SK-N-DZ (cell line): ENCODE measurements at places on chromosomes 7 and 10.

- no peak for DNase-seq
Measured at GRCh38 chr7:106980358-106980685, 64.2 kb upstream of the PRKAR2B start.

- no peak for DNase-seq
Measured at GRCh38 chr10:5944389-5945189, 32.8 kb downstream of the IL15RA start.

GRCh38 chr10:15300145-15300544 lies 70.9 kb downstream of the FAM171A1 start:
- DNase-seq = no peak

- DNase-seq = no peak
Measured at GRCh38 chr7:50742401-50742800, 40.3 kb downstream of the GRB10 start.

DNA sequence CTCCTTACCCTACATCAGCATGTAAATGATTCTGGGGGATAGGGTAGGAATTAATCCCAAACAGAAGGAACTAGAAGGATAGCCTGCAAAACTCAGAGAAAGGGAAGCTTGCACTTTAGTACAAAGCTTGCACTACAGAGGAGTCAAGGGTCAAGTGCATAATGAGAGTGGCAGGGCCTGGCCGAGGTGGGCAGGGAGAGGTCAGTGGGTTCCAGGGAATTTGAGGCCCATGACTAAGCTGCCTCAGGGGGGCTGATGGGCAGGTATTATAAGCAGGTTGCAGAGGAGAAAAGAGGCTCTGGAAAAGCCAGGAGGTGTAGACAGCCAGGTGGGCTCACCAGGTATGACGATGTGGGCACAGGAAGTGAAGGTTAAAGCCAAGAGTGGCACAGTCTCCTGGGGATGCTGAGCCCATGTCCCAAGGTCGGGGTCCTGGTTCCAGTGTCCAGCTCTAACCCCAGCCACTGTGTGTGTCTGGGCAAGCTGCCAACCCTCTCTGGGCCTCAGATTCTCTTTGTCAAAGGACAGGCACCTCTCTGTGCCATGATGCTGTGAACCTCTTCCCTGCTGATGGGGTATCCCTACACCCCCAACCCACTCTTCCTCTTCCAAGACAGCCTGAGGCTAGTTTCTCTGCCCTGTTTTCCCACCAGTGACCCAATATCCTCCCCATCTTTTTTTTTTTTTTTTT lies 32.0 kb upstream of the ELN start:
- no peak for DNase-seq

DNA sequence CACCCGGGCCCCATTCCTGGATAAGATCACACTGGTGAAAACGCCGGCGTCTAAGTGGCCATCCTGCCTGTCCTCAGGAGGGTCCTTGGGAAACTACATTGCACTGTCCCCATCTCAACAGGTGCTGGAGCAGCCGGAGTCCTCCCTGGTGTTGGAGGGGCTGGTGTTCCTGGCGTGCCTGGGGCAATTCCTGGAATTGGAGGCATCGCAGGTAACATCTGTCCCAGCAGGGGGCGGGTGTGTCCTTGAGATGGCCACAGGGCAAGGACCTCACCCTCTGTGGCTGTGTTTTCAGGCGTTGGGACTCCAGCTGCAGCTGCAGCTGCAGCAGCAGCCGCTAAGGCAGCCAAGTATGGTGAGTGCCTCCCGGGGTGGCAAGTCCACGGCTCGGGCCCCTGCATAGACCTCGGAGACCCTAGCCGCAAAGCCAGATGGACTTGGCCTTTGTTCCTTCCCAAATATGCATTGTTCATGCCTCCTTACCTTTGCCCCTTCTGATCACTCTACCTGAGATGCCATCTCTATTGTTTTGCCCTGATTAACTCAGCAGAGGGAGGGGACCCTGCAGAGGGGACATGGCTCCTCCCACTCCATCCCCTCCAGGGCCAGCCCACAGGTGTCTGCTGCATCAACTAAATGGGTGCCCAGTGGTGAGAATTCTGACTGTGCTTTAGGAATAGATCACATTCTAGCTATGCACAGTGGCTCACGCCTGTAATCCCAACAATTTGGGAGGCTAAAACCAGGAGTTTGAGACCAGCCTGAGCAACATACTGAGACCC lies 23.8 kb downstream of the ELN start:
- peak; percentile 60 for DNase-seq

DNA sequence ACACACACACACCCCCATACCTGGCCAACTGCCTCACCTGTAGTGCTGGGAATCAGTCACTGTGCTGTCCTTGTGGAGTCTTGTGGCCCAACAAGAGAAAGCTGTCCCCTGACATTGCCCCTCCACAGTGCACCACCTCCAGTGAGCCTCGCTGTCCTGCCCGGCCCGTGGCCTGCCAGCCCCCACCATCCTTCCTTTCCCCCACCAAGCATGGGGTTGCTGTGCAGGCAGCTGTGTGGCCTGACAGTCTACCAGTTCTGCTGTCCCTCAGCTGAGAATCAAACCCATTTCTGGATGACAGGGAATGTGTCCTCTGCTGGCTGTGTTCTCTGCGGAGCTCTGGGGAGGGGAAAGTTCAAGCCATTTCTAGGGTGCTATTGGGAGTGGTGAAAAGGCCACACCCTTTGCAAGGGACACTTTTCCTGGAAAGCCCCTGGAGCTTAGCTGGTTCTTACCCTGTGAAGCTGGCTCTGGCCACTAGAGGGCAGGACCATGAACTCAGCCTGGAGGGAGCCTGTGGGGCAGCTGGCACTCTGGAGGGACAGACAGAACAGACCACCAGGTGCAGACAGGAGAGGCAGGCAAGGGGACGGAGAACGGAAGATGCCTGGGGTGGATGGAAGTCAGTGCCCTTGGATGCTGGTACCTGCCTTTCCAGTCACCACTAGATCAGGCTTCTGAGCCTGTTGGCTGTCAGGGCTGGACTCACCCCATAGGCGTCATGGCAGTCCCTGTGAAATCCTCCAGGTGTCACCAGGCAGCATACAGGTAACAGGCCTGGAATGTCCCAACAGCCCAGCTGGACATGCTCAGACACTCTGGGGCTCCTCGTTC lies 10.5 kb upstream of the MTPAP start:
- peak; percentile 66 for DNase-seq

- no peak for DNase-seq
Measured at GRCh38 chr10:112912410-112912928, 37.6 kb upstream of the TCF7L2 start.

GRCh38 chr10:110399106-110399964 lies 94.6 kb upstream of the SMNDC1 start:
- no peak for DNase-seq

DNA sequence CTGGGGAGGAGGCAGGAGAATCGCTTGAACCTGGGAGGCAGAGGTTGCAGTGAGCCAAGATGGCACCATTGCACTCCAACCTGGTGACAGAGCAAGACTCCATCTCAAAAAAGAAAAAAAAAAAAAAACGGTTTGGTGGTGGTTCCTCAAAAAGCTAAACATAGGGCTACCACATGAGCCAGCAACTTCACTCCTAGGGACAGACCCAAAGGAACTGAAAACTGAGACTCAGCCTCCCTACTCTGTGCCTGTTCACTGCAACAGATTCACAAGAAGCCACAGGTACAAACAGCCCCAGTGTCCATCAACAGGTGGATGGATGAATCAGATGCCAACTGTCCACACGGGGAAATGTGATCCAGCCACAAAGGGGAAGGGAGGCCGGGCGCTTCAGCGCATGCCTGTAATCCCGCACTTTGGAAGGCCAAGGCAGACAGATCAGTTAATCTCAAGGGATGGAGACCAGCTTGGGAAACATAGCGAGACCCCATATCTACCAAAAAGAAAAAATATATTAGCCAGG lies 79.1 kb upstream of the TNRC18 start:
- DNase-seq = no peak

GRCh38 chr7:1721047-1721690 lies 51.1 kb downstream of the ELFN1 start:
- DNase-seq = no peak

- DNase-seq = no peak
Measured at GRCh38 chr7:67512481-67512880, 515.8 kb downstream of the TYW1 start.

- no peak for DNase-seq
Measured at GRCh38 chr7:118232837-118233236, 8.3 kb downstream of the ANKRD7 start.

- no peak for DNase-seq
Measured at GRCh38 chr10:110252151-110252550, 44.7 kb downstream of the MXI1 start.

DNA sequence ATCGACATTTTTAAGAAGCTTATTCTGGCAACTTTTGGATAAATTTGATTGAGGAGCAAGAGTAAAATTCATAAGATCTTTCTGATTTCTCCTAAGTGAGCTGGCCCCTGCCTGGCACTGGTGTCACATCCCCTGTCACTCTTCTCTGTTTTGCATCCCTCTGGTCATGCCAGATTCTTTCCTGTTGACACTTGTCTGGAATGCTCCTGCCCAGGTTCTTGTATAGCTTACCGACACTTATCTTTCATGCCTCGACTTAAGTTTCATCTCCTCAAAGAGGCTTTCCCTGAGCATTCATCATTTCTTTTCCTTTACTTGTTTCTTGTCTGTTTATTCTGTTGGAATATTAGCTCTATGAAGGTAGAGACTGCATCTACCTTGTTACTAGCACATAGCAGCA lies 22.2 kb upstream of the AASS start:
- no peak for DNase-seq

DNA sequence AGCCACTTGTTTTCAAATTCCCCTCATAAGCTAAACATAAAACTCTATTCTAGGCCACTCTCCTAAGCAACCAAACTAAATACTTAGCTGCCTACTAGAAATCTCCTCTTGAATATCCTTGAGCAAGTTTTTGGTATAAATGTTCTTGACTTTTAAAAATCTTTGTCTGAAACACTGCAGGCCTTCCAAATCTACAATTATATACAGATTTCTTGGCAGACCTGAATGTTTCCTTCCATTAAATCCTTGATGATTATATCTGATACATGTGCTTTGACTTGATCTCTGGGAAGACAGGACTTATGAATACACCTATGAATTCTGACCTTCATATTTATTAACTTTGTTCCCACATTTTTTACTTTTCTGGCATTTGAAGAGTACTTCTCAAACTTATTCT lies 314.5 kb downstream of the CACNA2D1 start:
- DNase-seq = no peak

DNA sequence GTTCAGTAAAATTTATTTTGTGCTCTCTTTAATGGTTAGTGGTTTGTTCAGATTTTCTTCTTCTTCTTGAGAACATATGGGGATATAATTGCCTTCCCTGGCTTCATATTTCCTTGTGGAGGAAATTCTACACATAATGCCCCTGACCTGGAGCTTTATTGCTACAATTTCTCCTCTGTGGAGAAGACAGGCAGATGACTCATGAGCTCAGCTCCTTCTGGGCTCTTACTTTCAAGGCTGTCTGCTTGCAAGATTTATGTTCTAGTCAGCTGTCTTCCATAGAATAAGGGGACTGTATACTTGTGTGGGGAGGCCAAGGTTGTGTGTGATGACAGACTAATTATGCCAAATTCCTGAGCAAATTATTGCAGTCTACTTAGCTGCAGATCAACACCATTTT lies 1.6 kb downstream of the LRRD1 start:
- DNase-seq = no peak

GRCh38 chr7:156999958-157000726 lies 10.3 kb downstream of the MNX1 start:
- DNase-seq = no peak

- peak; percentile 67 for DNase-seq
Measured at GRCh38 chr7:103075337-103075918, 488 bp downstream of the ARMC10 start.

GRCh38 chr10:47413531-47414226 lies 29.6 kb upstream of the ZNF488 start:
- DNase-seq = no peak

DNA sequence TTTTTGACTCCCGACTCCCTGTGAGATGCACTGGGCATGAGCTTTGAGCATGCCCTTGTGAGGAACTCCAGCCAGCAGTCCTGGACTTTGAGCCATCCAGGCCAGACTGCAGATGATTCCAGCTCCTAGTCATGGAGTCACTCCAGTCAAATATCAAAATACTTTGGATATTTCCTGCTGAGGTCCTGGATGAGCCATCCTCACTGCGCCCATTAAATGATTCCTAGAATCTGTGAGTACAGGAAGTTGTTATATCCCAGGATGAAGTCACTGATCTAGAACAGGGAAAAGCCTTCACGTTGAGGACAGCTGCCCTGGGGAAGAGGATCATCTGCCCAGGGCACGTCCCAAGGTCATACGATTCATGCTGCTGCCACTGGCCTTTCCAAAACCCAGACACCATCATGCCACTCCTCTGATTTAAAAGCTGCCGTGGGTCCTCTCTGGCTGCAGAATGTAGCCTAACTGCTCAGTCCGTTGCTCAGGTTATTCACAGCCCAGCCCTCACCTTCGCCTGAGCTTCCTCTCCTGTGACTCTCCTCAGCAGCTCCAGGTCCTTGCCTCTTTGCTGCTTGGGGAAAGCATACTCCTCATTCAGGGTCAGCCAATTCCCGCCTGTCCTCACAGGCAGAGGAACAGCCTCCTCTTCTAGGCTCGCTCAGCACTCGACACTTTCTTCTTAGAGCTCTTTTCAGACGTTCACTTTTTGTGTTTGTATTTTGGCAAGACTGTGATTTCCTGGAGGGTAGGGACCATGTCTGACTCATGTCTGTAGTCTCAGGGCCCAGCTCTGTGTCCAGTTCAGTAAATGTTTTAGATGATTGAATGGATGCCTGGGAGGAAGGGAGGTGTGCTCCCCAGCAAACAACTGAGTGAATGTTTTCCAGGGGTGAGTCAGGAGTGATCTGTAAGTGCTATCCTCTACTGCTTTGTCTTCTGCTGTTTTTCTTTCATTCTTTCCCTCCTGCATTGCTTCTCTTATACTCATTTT lies 157.8 kb downstream of the SNX10 start:
- DNase-seq = no peak

DNA sequence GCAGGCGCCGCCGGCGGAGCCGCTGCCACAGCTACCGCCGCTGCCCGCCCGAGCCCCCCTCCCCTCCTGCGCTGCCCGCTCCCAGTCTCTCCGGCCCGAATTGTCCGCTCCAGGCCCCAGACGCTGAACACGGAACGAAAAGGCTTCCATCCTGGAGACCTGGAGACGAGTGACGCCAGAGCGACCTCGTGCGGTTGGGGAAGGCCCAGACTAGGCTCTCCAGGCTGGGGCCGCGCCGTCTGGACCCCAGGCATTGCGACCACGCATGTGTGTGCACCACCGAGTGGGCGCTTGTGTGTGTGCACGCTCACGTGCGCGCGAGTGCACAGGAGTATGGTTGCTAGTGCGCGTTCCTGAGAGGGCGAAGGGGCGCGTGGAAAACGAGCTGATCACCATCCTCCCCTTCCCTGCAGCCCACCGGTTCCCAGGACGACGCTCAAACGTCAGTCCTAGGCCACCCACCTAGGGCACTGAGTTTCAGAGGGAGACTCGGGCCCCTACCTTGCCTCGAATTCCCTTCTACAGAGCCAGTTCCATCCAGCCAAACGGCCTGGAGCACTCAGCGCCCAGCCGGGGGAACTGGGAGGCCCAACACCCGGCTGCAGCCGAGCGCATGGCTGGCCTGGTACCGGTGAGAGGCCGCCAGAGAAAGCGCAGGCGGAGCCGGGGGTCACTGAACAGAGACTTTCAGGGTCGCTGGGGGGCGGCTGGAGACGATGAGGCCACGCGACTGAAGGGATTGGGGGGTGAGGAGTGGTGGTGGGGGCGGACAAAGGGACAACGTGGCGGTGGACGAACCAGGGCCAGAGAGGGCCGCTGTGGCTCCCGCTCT lies 11.6 kb downstream of the LBX1 start:
- peak; percentile 82 for DNase-seq

GRCh38 chr7:151232091-151232916 lies at the start of gene CHPF2:
Gene CHPF2, plus strand, starts transcription at chr7:151232483. Its CDS starts 1,529 bp downstream, at chr7:151234012.
- DNase-seq = peak; percentile 81
